Right hindlimb (tissue), 1 donor: ENCODE measurements at places on chromosomes 1 and 21.

- no peak for DNase-seq
Measured at GRCh38 chr1:59138402-59138801, 158.5 kb upstream of the FGGY start.

GRCh38 chr1:1534401-1535154 lies 5.8 kb downstream of the TMEM240 start:
- no peak for DNase-seq

DNA sequence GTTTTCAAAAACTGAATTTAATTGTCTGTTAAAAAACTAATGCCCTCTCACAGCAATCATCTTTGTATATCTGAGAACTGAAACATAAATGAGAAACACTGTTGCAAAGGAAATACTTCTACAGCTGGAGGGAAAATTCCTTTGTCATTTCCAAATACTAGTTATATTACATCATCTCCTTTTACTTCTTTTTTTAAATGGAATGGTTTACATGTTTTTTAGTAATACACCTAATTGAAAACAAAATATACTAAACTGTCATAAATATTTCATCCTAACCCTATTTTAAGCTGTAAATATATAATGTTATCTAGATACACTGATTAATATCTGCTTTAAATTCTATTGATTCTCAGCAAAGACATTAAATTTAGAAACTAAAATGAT lies 19.1 kb downstream of the CDC42BPA start:
- DNase-seq = no peak

- DNase-seq = no peak
Measured at GRCh38 chr1:79259390-79260336, 253.1 kb upstream of the ADGRL4 start.

DNA sequence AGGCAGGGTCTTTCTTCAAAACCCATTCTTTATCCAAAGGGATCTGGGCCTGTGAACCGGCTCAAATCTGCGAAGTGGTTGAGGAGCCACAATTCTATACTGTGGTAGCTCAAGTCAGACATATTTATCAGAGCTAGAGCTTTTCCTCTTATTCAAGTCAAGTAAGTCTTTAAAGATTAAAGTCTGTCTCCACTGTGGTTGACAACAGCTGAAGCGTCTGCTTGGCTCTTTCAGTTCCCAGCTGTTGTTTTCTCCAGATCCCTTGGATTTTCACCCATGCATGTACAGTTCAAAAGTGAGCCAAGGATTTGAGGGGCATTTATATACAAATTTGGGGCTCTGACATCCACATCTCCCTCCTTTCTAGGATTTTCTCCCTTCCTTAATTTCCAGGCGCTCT lies 66.9 kb downstream of the C1orf185 start:
- DNase-seq = no peak

DNA sequence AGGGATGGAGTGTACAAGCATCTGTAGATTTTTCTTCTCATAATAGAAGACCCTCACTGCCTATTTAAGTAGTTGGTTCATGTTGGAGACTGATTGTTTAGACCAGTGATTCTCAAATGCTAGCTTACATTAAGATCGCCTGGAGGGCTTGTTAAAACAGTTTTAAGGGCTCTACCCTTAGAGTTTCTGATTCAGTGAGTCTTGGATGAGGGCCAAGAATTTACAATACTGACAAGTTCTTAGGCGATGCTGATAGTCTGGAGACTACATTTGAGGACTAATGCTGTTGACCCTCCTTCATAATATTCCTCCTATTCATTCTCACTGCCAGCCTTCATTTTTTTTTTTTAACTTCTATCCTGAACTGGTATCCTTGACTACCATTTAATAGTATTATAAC lies 15.2 kb upstream of the AGO3 start:
- DNase-seq = no peak

GRCh38 chr1:153506831-153507413 lies 28.9 kb downstream of the S100A6 start:
- peak; percentile 94 for DNase-seq

DNA sequence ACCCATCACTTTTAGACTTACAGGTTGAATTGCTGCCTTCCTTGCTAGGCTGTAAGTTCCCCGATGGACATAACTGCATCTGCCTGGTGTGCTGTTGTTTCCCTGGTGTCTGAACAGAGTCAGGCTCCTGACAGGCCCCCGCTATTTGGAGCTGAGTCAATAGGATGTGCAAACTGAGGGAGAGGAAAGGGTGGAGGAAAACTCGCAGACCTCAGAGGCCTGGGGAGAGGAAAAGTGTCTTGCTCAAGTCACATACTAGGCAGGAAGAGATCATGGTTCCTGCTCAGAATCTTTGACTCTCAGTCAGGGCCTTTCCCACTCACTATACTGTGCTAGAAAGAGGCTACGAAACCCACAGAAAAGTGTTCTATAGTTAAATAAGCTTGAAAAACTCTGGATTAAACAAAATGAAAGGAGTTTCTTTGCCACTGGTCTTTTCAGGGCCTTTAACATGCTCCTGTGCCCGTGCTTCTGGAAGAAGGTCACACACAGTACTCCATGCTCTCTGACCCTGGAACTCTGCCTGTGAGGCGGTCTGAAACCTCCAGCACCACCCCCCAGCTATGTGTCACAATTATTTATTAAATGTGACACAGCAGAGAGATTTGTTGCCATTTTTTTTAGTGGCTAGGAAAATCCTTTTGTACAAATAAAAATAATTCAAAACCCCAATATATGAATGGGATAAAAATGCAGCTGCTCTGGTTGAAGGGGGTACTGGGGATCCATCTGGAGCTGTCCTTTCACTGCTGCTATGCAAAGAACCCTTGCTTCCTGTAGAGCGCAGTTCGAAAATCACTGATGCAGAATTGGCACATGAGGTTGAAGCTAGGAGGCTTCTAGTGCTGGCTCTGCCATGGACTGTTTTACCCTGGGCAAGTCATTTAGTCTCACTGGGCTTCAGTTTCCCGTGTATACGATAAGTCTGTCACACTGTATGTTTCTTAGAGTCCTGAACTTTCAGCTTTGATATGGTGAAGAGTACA lies 20.1 kb upstream of the CDCP2 start:
- peak; percentile 34 for DNase-seq

GRCh38 chr1:72184099-72184701 lies 98.1 kb downstream of the NEGR1 start:
- no peak for DNase-seq

GRCh38 chr21:46020581-46020980 lies 39.0 kb downstream of the COL6A1 start:
- DNase-seq = no peak

- DNase-seq = no peak
Measured at GRCh38 chr21:31220575-31220974, 123.5 kb downstream of the TIAM1 start.

GRCh38 chr1:54699936-54700525 lies 15.6 kb upstream of the TTC4 start:
- no peak for DNase-seq

- peak; percentile 49 for DNase-seq
Measured at GRCh38 chr21:36820176-36821031, 121.5 kb downstream of the SIM2 start.

- DNase-seq = peak; percentile 69
Measured at GRCh38 chr1:58755468-58755872, 28.4 kb downstream of the JUN start.

- no peak for DNase-seq
Measured at GRCh38 chr1:8176279-8176678, 141.6 kb upstream of the SLC45A1 start.

- DNase-seq = no peak
Measured at GRCh38 chr1:234715252-234716014, 105.5 kb upstream of the IRF2BP2 start.

- DNase-seq = no peak
Measured at GRCh38 chr1:195909061-195909460, 699.2 kb downstream of the KCNT2 start.

- DNase-seq = peak; percentile 2
Measured at GRCh38 chr1:160357286-160358002, 9.4 kb upstream of the NHLH1 start.

DNA sequence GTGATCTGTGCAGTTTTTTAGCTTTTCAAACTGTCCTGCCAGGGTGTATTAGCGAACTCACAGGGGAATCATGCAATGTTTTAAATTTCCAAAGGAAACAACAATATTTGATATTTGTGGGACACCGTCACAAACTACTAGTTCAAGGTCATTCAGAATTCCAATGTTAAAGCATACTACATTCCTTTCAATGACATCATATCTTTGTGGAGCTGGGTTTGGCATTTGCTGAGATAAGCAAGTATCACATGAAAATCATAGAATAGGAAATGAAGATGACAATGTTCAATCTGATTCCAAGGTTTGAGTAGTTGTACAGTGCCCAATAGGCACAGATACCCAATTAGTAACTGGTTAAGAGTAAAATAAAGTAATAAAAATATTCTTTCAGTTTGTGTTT lies 35.6 kb downstream of the NUF2 start:
- no peak for DNase-seq

- DNase-seq = no peak
Measured at GRCh38 chr21:15763359-15763758, 33.6 kb downstream of the USP25 start.

DNA sequence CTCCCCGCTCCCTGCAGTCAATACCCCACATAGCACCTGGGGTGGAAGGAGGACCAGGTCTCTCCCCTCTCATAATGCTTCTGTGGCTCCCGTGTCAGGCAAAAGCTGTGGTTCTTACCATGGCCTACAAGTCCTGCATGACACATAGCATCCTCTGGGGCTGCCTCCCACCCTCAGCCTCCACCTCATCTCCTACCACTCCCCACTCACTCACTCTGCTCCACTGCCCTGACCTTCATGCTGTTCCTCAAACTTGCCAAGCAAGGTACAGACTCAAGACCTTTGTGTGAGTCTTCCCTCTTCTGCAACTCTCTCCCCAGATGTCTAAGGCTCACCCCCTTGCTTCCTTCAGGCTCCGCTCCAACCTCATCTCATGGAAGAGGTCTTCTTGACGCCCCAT lies 28.0 kb upstream of the VANGL1 start:
- no peak for DNase-seq

GRCh38 chr21:38032082-38032801 lies 116.0 kb upstream of the KCNJ6 start:
- DNase-seq = no peak

DNA sequence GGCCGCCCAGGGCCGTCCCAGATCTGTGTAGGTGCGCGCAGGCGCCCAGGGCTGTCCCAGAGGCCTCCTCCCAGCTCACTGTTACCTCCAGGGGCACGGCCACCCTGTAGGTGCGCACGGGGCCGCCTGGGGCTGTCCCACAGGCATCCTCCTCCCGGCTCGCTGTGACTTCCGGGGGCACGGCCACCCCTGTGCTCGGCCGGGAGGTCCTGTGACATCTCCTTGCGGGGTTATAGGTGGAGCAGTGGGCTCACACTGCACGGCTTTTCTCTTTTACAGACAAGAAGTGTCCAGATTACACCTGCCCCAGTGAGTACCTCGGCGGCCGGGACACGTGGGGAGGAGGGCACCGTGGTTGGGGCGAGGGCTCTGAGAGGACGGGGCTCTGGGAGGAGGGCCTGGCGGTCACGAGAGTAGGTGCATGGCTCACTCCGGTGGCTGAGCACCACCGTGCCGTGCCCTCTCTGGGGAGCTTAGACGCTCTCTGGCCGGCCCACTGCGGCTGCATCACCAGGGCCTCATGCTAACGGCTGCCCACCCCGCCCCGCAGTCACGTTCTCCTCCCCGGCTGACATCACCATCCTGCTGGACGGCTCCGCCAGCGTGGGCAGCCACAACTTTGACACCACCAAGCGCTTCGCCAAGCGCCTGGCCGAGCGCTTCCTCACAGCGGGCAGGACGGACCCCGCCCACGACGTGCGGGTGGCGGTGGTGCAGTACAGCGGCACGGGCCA lies 21.4 kb downstream of the COL6A1 start:
- peak; percentile 19 for DNase-seq

- no peak for DNase-seq
Measured at GRCh38 chr1:107748531-107748930, 216.4 kb downstream of the VAV3 start.

DNA sequence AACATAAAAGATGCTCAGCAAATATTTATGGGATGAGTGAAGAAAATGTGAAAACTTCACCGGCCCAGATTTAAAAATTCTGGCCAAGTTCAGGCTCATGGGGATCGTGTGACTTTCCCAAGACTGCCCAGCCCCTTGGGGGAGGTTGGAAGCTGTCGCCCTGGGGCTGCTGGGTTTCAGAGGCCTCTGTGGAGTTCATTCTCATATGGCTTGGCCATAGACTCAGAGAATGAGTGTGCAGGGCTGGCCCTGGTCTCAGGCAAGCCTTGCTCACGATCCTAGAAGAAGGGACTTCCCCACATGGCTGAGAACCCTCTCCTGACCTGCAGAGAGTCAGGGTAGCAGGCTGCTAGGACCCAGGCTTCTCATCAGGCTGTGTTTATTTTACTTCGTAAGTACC lies 24.6 kb downstream of the PADI2 start:
- DNase-seq = no peak

DNA sequence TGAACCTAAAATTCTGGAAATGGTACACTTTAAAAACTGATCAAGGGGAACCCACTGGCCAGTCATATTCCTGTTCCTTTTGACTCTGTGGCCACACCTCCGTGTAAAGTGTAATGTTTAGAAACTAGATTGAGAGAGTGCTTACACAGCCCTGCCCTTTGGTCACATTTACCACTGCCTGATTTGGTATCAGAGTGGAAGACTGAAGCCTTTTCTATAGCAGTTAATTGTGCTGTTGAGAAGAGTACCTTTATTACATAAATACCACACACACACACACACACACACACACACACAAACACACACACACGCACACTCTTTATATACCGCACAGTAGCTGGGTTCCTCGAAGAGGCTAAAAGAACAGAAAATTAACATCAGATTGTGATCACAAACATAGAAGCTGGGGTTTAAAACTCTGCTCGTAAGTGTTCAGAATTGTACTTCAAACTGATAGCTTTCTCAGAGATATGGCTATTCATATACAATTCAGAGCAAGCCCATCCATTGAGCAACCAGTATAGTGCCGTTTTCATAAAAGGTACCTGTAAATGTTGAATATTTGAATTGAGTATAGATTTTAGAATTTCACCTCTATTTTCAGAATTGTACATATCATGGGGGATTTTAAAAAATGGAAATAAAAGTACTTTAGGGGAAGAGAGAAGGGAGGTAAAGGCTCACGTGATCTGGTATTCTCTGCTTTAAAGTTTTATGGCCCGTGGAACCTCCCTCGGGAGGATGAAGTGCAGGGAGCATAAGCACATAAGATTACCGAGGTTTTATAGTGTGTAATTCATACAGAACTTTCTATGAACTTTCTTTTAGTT lies 37.5 kb downstream of the CAMTA1 start:
- DNase-seq = no peak

GRCh38 chr21:26154753-26155152 lies 15.8 kb downstream of the APP start:
- DNase-seq = no peak

DNA sequence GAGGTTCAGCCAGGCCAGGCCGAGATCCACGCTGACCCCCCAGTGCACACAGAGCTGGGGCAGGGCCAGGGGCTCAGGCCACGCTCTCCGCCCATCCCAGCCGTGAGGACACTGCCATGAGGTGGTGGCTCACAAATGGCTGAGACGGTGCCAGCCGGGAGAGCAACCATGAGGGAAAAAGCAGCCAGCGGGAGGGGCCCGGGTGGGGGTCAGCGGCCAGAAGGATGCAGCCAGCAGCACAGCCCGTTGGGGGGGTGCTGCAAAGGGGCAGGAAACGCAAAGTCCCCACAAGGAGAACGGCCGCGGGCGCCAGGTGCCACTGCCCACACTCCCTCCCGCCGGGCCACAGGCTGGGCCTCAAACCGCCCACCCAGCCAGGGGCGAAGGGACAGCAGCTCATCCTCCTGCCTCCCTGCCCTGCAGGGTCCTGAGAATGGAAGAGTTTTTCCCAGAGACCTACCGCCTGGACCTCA lies 8.3 kb downstream of the TTLL10 start:
- DNase-seq = peak; percentile 19
